IMR-90 (cell line): ENCODE measurements at places on chromosomes 4 and X.
A peak's percentile ranks its signal among the peaks of the same experiment; 100 is the strongest.

DNA sequence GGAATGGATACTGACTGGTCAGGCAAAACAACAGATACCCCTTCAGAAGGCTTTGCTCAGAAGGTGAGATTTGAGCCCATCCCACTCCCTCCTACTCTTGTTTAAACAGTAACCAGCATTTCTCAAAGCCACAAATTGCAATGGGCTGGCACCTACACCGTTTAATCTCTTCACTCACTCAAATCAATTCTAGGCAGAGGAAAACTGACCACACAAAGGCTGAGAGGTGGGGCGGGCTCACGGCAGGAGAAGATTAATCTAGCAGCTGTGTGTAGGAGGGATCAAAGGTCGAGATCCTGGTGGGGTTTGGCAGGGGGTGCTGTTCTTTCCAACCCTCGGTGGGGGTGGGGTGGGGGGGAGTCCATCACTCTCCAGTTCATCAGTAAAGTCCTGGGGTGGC lies 622.4 kb downstream of the BCOR start:
- DNase-seq, result no peak

DNA sequence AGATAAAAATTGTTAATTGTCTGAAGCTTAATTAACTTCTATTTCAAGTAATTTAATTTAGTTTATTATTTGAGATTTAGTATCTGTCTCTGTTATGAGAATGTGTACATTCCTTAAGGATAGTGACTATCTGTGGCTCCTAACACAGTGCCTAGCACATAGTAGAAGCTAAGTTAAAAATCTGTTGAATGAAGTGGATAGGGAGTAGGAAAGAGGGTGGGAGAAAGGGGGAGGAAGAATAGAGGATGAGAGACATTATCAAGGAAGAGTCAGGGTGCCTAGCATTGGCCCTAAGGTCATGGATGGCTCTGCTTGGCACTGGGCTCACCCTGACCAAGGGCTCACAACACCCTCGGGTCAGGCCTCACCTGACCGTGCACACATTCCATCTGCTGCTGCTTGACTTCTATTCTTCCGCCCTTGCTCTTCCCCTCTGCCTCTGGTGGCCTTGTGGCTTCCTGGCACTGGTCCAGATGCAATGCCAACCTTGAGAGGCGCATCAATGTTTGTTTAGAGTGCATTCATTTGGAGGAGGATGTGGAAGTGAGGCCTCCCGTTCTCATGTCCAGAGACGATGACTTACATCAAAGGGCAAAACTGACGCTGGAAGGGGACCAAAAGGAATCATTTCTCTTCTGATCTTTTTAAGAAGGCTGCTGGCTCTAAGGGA lies 42.3 kb downstream of the TRIM2 start:
- no peak for DNase-seq

DNA sequence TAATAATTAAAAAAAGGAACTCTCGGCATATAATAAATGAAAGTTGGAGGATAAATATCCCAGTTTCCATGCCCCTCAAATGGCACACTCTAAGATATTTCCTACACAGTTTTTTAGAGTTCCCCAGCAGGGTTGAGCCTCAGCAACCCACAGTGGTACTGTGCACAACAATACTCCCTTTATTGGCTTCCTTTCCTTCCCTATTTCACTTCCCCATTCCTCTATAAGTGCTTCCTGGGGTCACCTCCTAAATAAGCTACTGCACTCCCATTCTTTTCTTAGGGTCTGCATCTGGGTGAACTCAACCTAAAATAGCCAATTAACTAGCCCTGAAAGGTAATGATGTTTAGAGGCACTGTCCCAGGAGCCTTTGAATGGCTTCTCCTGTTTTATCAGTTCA lies 76.4 kb upstream of the NHS start:
- no peak for DNase-seq

- DNase-seq, result no peak
Measured at GRCh38 chrX:135168486-135168885, 2.7 kb downstream of the CT55 start.

- no peak for DNase-seq
Measured at GRCh38 chrX:10875995-10876394, 235.1 kb upstream of the HCCS start.

DNA sequence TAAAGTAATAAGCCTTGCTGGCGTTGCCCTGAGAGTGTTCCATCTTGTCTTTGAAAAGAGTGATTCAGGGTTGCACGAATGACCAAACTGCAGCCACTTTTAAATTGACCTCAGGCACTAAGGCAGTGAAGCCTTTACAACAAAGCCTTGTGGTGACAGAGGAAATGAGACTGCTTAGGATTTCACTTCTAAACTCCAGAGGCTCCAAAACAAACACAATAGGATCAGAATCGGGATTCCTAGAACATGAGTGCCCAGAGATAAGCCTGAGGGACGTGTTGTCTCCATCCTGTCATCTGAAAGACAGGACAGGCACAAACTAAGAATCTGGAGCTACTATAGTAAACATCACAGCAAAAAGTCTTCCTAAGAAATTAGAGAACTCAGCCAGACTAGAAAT lies 405.2 kb downstream of the PPARGC1A start:
- no peak for DNase-seq

GRCh38 chr4:72418458-72418857 lies 150.6 kb downstream of the ADAMTS3 start:
- DNase-seq, result peak; percentile 60

- DNase-seq, result peak; percentile 27
Measured at GRCh38 chrX:123424546-123424945, 240.5 kb downstream of the GRIA3 start.
